ENCODE measurements at places on chromosomes 11 and 22.
A peak's percentile ranks its signal among the peaks of the same experiment; 100 is the strongest.

DNA sequence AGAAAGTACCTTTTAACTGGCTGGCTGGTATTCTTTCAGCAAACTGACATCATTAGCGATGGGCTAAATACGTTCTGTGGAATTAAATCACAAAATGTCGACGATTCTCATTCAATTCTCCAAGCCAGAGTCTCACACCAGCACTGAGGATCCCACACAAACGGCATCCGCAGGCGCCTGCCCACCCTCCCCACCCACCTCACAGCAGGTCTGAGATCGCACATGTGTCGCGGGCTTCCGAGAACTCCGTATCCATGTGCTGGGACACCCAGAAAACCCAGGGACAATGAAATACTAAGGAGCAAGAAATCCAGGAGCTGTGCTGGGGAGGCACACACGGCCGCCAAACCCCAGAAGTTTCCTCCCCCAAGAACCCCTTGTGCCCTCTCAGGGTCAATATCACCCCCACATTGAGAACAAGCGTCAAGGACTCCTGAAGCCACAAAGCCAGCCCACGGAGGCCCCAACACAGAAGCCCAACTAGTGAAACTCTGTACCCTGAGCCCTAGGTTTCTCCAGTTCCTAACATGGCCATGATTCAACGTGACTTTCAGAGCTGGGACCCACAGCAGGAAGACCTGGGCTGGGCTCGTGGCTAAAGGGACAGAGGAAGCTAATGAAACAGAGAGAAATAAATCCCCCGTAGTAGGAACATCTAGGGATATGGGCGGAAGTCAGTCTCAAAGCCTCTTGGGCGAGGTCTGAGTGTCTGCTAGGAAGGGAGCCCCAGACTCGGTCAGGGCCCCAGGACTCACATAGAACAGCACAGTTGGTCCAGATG is 8.0 kb downstream of the TOLLIP start:
- no peak for DNase-seq

- no peak for DNase-seq
Observed at GRCh38 chr11:64763526-64764039, 3.8 kb upstream of the PYGM start.

- peak; percentile 82 for DNase-seq
Observed at GRCh38 chr11:48104568-48104924, 112.1 kb upstream of the OR4B1 start.

DNA sequence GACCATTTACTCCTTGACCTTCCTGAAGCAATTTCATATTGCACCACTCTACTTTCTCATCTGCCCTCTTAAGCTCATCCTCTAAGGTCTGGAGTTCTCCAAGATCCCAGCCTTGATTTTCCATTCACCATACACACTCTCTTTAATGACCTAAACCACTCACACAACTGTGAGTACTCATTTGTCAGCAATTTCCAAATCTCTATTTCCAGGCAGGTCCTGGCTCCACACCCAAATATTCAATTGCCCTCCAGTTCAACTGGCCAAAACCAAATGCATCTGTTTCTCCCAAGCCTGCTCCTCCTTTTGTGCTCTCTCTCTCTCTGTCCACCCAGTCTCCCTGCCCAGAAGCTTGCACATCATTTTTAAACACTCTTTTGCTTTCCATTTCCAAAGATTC is 39.6 kb downstream of the NEU3 start:
- peak; percentile 16 for DNase-seq

GRCh38 chr11:6746086-6746618 is 25.6 kb downstream of the OR2AG2 start:
- DNase-seq, result no peak

DNA sequence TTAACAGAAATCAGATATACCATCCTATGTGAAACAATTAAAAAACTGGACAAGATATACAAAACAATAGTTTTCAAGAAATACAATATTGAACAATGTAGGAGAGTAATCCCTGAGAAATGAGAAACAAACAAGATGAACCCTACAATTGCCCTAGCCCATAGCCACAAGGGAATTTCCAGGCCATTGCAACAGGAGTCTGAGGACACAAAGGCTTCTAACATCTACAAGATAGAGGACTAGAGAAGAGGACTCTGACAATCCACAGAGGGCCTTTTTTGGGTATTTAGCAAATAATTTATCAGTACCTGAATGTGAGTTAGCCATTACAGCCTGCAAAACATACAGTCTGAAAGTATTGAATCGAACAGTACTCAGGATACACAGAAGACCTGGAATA is 251.7 kb downstream of the GRM5 start:
- DNase-seq, result no peak

- no peak for DNase-seq
Observed at GRCh38 chr11:76166314-76166713, 40.0 kb downstream of the WNT11 start.

DNA sequence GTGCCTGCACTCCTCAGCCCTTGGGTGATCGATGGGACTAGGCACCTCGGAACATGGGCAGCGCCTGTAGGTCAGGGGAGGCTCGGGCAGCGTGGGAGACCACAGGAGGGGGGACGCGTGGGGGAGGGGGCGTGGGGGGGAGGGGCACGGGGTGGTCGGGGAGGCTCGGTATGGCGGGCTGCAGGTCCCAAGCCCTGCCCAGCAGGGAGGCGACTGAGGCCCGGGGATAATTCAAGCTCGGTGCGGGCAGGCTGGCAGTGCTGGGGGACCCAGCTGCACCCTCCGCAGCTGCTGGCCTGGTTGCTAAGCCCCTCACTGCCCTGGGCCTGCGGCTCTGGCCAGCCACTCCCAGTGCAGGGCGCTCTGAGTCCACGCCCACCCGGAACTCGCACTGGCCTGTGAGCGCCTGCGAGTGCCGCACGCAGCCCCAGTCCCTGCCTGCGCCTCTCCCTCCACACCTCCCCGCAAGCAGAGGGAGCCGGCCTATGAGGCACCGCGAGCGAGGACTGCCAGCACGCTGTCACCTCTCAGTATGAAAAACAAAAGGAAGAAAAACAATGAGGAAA is 1698.3 kb upstream of the RAG2 start:
- no peak for DNase-seq

DNA sequence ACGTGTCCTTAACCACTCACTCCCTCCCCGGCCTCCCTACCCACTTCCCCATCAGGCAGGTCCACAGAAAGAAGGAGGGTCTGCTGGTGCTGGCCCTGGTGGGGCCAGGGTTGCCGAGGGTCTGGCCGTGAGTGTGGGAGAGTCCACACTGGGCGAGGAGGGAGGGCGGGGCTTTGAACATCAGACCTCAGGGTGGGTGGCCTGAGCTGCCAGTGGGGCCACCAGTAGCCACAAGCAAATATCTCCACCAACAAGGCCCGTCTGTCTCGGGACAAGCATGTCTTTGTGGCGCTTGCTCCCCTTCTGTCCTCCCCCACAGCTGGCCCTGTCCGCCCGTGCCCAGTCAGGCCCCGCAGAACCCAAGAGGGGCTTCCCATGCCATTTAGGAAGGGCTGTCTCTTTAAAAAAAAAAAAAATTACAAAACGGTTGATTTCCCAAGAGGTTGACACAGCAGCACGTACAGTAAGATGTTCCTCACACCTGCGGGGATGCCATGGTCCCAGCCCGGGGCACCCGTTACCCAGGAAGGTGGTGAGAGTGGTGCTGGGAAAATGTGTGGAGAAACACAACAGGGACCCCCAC is 17.7 kb upstream of the TALDO1 start:
- DNase-seq, result no peak

GRCh38 chr11:101880222-101880621 is 34.6 kb upstream of the CEP126 start:
- DNase-seq, result no peak

DNA sequence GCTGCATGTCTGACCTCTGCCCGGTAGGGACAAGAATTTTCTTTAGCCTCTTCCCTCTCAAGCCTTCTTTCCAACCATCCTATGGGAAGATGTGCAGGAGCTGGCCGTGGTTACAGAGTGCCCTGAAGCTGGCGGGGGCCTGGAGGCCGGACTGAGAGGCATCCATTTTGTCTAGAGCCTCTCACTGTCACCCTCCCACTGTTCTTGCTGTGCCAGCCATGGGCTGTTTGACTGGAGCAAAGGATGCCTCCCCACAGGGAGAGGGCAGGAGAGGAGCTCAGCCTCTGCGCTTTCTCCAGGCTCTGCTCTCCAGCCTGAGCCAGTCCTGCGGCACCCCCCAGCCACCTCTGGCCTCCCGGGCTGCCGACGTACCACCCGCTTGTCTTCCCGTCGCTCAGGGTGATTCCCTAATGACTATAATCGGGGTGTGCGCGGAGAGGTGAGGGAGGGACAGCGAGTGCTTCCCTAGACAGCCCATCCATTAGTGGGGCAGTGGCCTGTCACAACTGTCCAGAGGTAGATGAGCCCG is 123.8 kb downstream of the NECTIN1 start:
- DNase-seq, result no peak

DNA sequence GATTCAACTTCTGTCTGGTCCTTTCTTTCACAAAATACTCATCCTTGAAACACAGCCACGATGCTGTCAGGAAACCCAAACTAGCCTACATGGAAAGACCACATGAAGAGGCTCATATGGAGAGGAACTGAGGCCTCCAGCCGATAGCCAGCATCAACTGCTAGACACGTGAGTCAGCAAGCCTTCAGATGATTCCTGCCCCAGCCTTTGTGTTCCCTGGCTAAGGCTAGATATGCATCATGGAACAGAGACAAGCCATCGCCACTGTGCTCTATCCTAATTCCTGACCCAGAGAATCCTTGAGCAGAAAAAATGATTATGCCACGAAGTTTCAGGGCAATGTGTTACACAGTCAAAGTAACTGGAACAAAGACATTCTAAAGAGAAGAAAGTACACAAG is 75.5 kb downstream of the ENTHD1 start:
- DNase-seq, result no peak

GRCh38 chr22:46052801-46053562 is 76.0 kb upstream of the WNT7B start:
- no peak for DNase-seq

DNA sequence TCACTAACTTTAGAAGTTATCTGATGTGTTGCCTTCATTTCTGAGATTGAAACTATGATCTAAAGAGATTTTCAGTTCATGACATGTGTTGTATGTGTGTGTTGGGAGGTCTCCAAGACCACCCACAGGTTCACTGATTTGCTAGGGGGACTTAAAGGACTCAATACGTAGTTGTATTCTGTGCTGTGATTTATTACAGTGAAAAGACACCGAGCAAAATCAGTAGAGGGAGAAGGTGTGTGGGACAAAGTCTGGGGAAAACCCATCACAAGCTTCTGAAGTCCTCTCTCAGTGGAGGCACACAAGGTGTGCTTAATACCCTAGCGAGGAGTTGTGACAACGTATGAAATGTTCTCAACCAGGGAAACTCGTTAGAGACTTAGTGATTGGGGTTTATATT is 35.6 kb downstream of the RNF169 start:
- no peak for DNase-seq

DNA sequence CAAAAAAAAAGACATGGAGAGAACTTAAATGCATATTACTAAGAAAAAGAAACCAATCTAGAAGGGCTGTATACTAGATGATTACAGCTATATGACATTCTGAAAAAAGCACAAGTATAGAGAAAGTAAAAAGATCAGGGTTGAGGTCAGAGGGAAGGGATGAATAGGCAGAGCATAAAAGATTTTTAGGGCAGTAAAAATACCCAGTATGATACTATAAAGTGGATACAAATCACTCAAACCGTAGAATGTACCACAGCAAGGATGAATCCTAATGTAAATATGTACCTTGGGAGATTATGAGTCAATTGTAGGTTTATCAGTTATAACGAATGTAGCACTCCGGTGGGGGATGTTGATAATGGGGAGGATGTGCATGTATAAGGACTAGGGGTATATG is 29.4 kb upstream of the SMCO4 start:
- DNase-seq, result no peak
